ENCODE measurements at places on chromosomes 2 and 18.

- DNase-seq, result no peak
Observed at GRCh38 chr2:21161832-21162614, 38.3 kb downstream of the TDRD15 start.

GRCh38 chr2:43745457-43745856 is 28.4 kb upstream of the DYNC2LI1 start:
- no peak for DNase-seq

DNA sequence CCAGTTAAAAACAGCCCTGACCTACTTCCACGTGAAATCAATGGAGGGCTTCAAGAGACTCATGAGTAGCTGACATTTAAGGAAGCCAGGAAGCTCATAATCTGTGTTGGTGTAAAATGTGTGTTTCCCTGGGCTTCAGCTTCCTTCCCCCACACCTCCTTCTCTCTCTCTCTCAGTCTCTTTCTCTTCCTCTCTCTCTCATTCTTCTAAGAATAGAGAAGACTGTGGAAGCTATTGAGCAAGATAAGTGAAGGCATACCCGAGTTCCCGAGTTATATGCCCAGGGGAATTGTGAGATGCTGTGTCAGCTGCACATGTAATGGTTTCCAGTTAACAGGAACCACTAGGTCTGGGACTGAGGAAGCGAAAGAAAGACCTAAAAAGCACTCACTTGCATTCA is 199.4 kb downstream of the NYAP2 start:
- no peak for DNase-seq

DNA sequence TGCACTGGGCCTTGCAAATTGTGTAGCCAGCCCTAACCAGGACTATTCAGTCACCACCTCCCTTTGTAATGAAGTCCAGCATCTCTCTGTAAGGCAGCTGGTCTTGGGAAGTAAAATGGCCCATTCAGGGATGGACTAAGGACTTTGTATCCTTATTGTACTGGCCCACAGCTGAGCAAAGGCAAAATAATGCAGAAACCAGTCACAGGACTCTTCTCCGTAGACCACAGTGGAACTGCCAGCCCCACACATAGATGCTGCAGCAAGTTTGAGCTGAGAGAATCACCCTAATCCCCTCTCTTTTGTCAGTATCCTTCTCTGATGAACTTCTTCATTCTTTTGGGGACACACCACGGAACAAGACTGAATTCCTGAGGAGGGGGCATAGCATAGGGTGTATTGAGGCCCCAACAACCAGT is 73.6 kb upstream of the RTN4 start:
- DNase-seq, result no peak

DNA sequence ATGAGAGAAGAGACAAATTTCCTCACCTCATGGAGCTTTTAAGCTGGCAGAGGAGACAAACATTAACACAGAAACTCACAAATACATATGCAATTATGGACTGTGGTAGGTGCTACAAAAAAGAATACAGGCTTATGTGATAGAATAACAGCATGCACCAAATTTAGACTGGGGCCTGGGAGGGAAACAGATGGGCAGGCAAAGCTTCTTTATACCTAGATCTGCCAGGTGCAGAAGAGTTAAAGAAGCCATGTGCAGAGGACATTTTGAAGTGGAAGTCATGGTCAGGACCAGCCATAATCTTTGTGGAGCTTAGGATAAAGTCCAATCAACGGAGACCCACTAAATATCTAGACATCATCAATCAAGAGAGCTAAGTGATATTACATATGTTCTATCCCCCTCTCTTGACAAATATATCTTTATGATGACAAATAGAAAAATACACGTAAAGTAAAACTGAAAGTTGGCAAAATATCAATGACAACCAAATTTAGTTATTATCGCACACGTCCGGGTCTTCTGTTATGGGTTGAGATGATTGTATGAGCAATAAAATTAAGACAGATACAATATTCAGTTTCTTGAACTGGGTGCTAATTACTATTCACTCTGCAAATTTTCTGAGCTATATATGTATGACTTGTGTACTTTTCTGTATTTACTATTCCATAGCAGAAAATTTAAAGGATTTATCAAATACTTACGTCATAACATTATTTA is 44.1 kb downstream of the CD28 start:
- DNase-seq, result no peak

GRCh38 chr2:57598551-57598950 is 448.1 kb upstream of the VRK2 start:
- DNase-seq, result no peak

DNA sequence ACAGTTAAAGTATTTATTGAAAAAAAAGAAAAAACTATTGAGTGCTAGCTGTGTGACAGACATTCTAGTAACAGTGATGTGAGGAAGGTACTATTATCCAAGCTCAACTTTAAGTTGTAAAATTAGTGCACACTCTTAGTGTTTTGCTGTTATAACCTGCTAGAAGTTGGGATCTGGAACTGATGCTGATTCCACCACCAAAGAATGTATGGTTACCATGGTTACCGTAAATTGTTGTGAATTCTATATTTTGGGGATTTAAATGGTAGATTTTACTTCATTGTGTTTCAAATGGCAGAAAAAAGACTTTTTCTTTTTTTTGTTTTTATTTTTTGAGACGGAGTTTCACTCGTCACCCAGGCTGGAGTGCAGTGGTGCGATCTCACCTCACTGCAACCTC is 5.3 kb downstream of the AGFG1 start:
- DNase-seq, result no peak

GRCh38 chr2:179252423-179252822 is 12.2 kb downstream of the SESTD1 start:
- DNase-seq, result no peak

- no peak for DNase-seq
Observed at GRCh38 chr2:206701952-206702605, 16.1 kb downstream of the DYTN start.

DNA sequence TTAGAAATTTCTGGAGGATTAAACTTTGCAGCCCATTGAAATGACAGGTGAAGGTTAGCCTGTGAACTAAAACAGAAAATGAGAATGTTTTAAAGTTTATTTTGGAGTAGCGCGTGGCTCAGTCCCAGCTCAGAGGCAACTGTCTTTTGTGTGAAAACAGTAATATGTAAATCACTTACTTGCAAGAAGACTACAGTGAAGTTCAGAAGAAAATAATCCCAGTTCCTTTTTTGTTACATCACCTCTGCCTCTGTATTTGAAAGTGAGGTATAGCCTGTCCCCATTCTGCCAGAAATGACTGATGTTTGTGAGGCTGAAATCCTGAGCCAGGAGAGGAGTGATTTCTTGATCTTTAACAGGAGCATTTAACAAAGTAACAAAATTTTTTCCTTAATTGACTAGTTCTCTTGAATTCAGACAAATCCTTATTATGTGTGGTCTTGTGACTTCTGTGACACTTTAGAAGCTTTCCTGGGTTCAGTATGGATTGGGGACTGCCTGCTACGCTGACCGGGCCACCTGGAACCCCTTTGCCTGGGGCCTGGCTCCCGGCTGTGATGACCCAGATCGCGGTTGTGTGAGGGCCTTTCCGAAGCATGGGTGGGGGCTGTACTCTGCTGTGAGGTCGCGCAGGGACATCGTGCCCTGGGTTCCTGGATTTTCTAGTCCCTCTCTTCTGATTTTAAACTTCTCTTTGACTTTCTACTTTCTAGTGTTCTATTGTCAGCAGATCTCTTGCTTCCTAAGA is 24.3 kb downstream of the TRAPPC12 start:
- DNase-seq, result no peak

DNA sequence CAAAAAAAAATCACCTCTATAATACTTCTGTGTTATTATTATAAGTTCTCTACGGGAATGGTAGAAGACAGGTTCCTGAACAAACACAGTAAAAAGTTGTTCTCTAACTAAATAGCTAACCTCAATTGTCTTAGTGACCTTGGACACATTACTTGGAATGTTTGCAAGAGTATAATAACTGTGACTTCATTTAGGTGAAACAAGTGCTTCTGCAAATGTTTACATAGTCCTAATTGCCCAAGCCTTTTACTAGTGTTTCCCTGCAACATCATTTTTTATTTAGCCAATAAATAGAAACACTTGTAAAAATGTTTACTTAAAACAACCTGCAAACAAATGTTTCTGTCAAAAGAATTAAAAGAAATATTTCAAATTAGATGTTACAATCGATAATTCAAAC is 9.9 kb downstream of the PLEKHM3 start:
- DNase-seq, result no peak

- peak; percentile 3 for DNase-seq
Observed at GRCh38 chr18:61371111-61371510, 37.9 kb downstream of the CDH20 start.

- no peak for DNase-seq
Observed at GRCh38 chr18:44626807-44627206, 53.9 kb upstream of the SETBP1 start.

- peak; percentile 91 for DNase-seq
Observed at GRCh38 chr2:38466876-38467767, 90.0 kb upstream of the ATL2 start.

DNA sequence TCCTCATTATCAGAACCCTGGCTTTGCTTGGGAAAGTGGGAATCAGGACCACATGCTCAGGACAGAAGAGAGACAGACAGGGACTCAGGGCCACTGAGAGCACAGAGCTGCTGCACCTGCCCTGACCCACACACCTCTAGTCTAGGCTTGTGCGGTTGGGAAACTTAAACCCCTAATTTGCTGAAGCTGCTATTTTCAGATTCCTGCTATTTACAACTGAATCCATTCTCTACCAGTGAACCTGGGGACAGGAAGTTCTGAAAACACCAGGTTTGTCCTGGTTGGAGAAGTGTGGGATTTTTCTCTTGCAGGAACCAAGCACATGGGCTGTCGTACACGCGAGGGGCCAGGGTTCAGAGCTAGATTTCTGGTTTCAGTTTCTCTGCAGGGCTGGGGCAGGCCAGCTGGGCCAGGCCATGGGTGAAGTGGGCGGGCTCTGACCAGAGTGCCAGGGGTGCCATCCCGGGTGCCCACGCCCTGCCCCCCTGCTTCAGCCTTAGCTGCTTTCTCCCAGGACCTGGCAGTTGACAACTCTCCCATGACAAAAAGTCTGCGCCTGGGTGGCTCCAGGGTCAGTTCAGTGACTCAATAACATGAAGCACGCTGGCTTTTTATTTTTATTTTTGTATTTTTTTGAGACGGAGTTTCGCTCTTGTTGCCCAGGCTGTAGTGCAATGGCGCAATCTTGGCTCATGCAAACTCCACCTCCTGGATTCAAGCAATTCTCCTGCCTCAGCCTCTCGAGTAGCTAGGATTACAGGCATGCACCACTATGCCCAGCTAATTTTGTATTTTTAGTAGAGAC is 51.3 kb upstream of the SLC1A4 start:
- no peak for DNase-seq

GRCh38 chr18:76188097-76188496 is 306.9 kb downstream of the ZNF516 start:
- no peak for DNase-seq

- DNase-seq, result peak; percentile 48
Observed at GRCh38 chr2:9187620-9188214, 18.9 kb upstream of the ASAP2 start.

DNA sequence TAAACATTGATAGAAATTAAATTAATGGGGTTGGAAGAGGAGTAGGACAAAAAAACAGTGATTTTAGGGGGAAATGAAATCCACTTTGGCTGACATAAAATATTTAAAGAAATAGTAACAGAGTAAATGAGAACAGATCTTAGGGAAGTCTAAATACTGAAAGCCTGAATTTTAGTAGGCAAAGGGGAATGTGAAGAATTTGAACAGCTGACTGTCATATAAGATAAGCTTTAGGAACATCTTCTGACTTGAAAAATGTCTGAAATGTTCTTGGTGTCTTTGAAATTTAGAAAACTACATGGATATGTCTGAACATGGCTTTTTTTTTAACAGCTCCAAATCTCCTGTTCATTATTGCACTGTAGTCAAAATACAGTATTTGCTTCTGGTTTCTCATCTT is 150.3 kb downstream of the CALCRL start:
- no peak for DNase-seq

GRCh38 chr18:72492497-72492896 is 51.6 kb downstream of the CBLN2 start:
- no peak for DNase-seq

DNA sequence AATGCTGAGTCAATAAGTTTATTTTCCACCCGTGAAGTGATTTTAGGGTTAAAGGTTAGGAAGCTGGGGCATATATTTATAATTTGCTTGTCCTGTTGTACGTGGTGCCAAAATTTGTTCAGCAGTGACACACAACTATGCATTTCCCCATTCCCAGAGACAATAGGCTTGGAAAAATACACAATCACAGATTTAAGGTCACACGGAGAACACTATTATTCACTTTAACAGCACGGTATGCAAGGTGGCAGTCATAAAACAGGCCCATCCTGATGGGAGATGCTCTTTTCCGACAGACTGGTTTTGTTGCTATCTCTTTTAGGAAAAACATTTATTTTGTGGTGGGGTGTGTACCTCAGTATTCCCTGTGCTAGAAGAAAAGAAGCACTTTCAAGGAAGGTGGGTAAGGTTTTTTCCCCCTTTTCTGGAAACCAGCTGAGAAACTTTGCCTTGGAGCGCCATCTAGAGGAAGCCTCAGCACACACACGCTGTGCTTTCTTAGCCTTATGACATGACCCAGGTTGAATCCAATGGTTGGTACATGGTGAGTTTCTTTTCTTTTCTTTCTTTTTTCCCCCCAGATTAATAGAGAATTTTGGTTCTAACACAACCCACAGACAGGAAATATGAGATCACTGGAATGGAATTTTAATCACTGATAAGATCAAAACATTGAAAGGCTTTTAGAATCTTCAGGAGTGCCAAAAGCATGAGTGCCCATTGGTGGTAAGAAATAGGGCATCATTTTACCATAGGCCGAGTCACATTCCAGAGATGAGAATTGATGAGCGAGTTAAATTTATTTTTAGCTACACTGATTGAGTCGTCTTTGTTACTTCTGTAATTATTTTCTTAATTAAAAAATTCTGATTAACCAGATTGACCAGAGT is 332.1 kb downstream of the AGPS start:
- peak; percentile 28 for DNase-seq

DNA sequence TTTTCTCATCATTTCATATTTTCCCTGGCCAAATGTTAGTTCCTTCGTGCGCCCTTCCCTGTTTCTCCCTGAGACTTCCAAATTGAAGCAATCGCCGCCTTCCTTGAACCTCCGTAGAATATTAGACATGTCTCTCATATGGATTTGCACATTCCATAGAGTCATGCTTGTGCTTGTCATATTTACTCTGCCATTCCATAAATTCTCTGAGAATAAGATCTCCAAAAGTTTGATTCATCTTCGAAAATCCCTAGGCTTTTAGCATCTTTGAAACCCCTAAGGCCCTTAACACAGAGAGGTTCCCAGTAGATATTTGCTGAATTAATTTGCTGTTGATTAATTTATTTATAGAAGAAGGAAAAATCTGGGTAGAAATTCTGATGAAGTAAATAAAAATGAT is 202.2 kb upstream of the PIK3C3 start:
- DNase-seq, result no peak

GRCh38 chr2:6683516-6683915 is 182.2 kb downstream of the CMPK2 start:
- no peak for DNase-seq

GRCh38 chr2:146786396-146786795 is 1058.4 kb upstream of the ACVR2A start:
- no peak for DNase-seq

- DNase-seq, result no peak
Observed at GRCh38 chr2:234593636-234594035, 96.8 kb upstream of the ARL4C start.

Data from SW480 (cell line).